ENCODE measurements at places on chromosomes 7 and 10.

DNA sequence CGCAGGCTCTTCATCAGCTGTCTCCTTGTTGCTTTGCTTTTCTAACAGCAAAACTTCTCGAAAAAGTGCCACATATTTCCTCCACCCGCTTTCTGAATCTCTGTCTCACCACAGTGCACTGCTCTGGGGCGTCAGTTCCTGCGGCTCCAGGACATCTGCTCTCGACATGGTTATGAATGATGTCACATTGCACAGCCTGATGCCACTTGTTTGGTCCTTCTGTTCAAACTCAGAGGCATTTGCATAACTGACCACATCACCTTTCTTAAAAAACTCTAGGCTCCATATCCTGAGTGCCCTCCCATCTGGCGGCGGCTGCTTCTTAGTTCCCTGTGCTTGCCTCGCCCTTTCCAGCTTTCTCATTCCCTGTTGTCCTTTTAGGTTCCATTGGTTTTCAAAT lies 469.3 kb upstream of the COBL start:
- DNase-seq, result no peak

- no peak for DNase-seq
Measured at GRCh38 chr7:53397911-53398310, 362.5 kb downstream of the POM121L12 start.

GRCh38 chr7:139752148-139752547 lies 25.6 kb downstream of the HIPK2 start:
- DNase-seq, result no peak

- no peak for DNase-seq
Measured at GRCh38 chr10:46550795-46551700, 5.4 kb downstream of the GPRIN2 start.

GRCh38 chr10:22042557-22043326 lies 39.2 kb upstream of the DNAJC1 start:
- DNase-seq, result no peak

DNA sequence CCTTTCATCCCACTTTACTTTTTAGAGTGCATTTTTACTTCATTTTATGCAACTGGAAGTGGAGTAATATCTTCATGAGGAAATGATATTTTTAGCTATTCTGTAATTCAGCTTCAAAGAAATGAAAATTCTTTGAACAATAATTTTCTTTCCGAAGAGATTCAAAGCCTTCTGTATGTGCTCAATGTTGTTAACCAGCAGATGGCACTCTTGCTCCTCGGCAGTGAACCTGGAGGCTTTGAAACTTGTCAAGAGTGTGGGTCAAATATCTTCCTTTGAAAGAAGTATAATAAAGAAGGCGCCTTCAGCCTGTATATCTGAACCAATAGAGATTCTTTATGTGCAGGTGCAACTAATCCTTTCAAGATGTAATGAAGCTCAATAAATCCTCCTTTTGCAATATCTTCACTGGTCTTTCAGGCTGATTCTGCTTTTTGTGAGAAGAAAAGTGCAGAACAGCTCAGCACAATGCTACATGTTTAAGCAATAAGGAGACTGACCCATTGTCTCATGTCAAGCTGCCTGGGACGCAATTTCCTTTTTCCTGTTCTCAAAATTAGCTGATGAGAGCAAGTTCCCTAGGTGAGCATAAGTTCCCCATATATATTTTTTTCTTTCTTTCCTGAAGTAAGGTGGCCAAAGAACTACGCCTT lies 258.4 kb downstream of the SEMA3A start:
- no peak for DNase-seq

- DNase-seq, result no peak
Measured at GRCh38 chr10:69348816-69349541, 67.7 kb downstream of the TACR2 start.

- DNase-seq, result no peak
Measured at GRCh38 chr10:104505521-104506042, 135.5 kb upstream of the SORCS3 start.

- DNase-seq, result no peak
Measured at GRCh38 chr10:50503661-50504320, 120.0 kb downstream of the SGMS1 start.

DNA sequence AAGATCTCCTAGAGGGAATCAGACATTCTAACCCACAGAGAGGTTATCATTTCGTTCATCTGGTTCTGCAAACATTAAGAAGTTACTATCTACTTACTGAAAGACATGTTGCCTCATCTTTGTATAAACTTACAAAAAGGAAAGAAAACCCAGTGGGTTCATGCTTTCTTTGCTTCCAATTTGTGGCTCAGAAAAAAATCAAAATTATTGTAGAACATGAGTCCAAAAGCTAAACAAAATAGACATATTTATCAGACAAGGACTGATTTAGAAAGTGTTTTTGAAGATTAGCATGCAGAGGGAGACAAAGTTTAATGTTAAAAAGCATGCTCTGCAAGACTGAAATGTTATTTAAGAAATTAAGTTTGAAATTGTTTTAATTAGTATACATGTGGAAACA lies 123.1 kb downstream of the MBL2 start:
- DNase-seq, result no peak

DNA sequence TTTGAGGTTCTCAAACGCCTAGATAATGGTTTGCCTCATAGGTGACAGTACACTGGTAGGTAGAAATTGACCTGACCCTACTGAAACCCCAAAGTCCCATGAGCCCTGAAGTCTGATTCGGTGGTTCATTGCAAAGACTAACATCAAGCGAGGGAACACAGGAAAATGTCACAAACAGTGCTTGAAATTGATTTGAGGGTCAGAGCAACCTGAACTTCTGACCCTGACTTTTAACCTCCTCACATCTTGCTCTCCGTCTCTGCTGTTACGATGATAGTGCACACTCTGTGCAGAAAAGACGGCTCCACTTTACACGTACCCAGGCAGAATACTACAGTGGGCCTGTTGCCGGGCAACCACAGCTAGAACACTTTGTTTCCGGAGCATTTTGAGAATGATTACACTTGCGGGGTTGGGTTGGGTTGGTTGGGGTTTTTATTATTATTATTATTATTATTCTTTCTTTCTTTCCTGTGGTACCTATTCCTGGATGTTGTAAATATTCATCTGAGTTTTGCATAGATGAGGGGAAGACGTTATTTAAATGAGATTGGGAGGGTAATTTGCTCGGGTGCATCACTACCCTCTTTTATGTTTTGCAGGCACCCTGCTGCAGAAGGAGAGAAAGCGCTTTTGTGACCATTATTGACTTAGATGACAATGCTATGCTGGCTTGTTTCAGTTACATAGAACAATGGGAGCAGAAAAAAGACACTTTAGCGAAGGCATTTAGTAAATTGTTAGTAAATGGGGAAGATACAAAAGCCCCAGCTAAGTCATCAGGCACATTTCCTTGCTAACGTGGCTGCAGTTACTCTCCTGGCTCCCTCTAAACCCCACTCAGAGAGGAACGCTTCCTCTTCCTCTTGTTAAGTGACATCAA lies 438.1 kb upstream of the NRP1 start:
- no peak for DNase-seq

- no peak for DNase-seq
Measured at GRCh38 chr10:79418274-79418673, 27.1 kb downstream of the ZCCHC24 start.

- DNase-seq, result no peak
Measured at GRCh38 chr7:52168085-52168484, 851.5 kb upstream of the COBL start.

- DNase-seq, result no peak
Measured at GRCh38 chr7:26360650-26361049, 69.0 kb downstream of the SNX10 start.

- no peak for DNase-seq
Measured at GRCh38 chr7:19715499-19715898, 6.7 kb upstream of the POLR1F start.

DNA sequence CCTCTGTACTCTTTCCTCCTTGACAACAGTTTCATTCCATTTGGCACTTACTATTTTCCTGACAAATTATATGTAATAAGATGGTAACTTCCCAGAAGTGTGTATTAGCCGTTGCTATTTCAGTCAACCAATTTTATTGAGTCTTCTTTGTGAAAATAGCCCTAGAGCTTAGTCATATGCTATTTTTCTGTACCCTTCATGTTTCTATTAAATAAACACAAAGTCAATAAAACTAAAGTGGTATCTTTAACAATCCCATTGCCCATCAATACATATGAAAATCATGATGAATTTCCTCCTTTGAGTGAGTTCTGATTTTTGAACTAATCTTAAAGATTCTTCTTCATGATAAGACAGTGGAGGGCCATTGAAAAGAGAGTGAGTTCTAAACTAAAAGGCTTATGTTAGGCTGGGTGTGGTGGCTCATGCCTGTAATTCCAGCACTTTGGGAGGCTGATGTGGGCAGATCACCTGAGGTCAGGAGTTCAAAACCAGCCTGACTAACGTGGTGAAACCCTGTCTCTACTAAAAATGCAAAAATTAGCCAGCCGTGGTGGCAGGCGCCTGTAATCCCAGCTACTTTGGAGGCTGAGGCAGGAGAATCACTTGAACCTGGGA lies 5.9 kb upstream of the MYPN start:
- DNase-seq, result no peak

DNA sequence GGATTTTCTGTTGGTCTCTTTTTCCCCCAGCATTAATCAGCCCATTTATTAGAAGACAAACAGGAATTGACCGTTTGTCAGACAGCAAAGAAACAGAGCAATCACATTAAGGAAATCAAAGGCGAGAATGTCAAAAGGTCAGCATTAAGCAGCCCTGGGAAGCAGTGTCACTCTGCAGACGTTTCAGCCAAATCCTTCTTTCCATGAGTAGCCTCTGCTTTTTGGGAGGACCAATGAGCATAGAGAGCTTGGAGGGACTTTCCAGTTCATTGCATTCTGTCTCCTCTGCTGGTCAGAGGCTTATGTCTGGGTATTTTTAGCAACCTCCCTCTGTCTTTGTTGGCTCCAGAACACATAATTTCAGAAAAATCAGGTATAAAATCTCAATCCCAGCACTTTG lies 481.4 kb downstream of the GALNT17 start:
- no peak for DNase-seq

DNA sequence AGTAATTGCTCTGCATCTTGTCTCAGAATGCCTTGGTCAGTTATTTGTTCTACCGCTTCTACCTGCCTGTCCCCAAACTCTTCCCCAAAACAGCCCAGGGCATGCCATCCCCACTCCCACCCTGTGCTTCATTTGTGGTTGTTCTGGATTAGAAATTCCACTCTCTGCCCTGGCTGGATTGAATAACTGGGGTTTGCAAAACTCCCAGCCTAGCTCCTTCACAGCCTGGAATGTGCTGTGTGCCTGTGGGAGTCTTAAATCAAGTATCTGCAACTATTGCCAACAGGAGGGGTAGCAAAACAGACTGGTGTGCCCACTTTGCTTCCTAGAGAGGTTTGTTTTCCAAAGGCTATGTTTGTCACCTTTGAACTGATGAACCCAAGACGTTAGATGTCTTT lies 24.2 kb downstream of the TSPAN15 start:
- DNase-seq, result no peak

DNA sequence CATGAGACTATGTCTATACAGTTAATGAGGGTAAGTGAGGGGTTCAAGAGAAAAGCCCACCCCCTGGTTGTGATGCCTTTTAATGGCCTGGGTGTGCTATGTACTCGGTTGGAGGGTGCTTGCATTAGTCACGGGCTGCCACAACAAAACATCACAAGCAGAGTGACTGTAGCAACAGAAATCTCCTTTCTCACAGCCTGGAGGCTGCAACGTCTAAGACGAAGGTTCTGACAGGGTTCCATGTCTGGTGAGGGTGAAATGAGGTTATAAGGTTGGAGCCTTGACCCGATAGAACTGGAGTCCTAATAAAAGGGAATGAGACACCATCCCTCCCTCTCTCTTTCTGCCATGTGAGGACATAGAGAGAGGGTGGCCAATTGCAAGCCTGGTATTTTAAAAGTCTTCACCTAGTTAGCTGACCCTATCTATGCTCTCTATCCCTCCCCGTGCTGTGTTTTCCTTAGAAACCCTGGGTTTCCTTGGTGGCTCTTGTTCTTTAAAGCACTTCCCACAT lies 126.0 kb upstream of the GDF10 start:
- no peak for DNase-seq

DNA sequence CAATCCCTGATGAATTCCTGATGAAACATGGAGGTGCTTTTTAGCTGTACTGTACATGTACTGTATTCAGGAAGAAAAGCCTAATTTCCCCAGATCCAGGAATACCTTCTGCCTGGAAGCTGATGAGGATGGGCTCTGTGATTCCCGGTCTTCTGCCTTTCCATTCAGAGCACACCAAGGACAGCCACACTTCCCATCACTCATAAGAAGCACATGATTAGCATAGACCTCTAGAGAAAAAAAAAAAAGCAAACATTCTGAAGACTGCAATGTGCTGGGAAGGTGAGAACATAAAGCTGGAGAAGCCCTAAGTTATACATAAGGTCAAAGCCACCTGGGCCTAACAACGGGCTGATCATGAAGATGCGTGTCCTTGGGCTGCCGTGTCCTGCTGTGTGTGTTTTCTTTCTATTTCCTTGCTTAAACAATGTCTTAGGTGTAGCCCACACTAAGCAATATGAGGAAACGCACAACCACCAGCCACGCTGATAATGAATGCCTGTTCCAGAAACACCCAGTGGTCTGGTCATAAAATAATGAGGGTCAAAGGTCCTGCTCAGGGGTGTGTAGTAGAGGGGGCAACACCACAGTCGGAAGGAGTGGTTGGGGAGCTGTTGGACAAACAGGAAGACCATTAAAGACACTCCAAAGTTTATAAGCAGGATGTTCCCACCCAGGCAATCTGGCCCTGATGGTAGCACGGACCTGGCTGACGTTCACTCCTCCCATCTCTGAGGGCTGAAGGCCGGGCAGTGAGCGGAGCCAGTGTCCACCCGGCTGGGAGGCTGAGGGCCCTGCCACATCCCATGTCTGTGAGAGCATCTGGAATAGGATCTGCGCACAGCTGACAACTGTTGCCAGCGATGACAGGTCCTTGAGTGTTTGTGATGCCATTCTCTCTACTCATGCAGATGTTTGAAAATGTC lies 7.9 kb downstream of the PKD1L1 start:
- no peak for DNase-seq

DNA sequence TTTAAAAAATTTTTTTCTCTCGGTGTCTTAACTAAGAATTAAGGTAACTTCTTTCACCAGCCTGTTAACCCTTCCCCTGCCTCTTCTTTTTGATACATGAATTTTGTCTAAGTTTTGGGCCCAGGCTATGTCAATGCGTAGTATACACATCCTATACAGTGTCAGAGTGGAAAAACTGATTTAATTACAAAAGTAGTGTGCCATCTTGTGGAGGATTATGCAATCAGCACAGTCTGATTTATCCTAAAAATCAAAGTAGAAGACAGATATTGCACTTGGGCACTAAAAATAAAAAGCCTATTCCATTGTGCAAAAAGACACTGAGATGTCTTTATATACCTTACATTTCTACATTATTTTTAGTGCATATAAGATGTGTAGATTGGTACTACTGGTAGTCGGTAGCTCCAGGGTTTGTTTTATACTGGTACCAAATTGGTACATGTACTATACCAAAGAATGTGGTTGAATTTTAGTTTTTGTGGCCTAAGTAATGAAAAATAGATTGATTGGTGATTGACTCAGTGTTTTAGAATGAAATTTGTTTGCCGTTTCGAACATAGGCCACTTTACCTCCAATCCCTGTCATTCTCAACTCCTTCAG lies 96.6 kb downstream of the MKLN1 start:
- DNase-seq, result no peak

- no peak for DNase-seq
Measured at GRCh38 chr7:45328403-45328981, 170.9 kb downstream of the RAMP3 start.

- no peak for DNase-seq
Measured at GRCh38 chr7:26987338-26987737, 108.5 kb downstream of the HOXA1 start.

GRCh38 chr7:73822319-73823173 lies 8.2 kb upstream of the CLDN4 start:
- no peak for DNase-seq

- no peak for DNase-seq
Measured at GRCh38 chr7:133070562-133070961, 11.3 kb downstream of the CHCHD3 start.

- DNase-seq, result no peak
Measured at GRCh38 chr7:2015251-2015871, 217.4 kb downstream of the MAD1L1 start.

Data from cortex of kidney (tissue), 1 donor.